ENCODE measurements at places on chromosomes 5 and 9. TPM values are rescaled to one million over a fixed set of nuclear protein-coding genes. Genes with fewer than 3 reads are reported as not detected.

PCDHB8 gene
- total RNA-seq, result 0.73 TPM

FOXD4L6 gene
- not detected for total RNA-seq

HNRNPA0 gene
- total RNA-seq, result 11.5 TPM

EIF4E1B gene
- total RNA-seq, result not detected

RAB24 gene
- 36.0 TPM for total RNA-seq

PTPN3 gene
- total RNA-seq, result 21.2 TPM

WDR31 gene
- 4.0 TPM for total RNA-seq

FAM114A2 gene
- total RNA-seq, result 21.6 TPM

All from breast epithelium (tissue), 4 donors.